Stimulated activated CD8-positive, alpha-beta memory T cell treated with anti-CD3 and anti-CD28 coated beads, Interleukin-4, amount 100 ng/mL, for 1 hour (primary cell): ENCODE measurements at places on chromosomes 6 and 20.

DNA sequence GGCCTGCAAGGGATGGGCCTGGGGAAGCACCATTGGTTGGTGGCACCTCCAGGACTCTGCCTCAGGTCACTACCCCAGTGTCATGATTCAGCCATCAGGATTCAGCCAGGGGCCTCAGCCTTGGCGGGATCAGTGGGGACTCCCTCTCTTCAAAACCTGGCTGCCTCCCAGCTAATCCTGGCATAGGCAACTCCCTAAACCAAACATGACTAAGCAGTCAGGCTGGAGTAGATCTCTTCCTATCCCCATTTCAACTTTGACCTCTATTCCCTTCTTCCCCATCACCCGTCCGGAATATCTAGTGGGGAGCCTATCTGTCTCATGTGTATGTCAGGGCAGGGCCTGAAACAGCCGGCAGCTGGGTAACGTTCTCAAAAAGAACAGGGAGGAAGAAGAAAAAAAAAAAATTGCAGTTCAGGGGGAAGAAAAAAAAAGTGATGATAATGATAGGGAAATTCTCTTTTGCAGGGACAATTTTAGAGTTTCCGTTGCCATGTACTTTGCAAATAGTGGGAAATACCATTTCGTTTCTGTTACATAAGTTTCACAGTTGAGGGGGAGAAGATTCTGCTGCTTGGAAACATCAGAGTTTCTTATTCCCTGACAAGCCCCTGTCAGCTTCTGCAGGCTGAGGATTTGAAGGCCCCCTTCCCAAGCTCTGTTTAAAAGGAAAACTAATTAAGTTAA is 4.1 kb upstream of the PREX1 start:
- no peak for DNase-seq

DNA sequence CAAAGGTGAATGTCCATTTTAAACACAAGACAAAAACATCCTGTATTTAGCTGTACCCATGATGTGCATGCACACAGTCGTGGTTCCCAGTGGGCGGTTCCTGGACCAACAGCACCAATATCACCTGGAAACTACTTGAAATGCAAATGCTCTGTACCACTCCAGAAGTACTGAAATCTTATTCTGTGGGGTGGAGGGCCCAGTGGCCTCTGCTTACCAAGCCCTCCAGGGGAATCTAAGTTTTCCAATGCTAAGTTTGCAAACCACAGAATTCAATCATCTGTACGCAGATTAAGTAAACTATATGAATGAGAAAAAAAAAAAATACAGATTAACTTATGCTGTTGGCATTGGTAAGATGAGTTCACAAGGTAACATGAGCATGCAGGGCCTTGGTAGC is 14.1 kb downstream of the TRMT6 start:
- no peak for DNase-seq

GRCh38 chr6:7479801-7480266 is 61.6 kb upstream of the DSP start:
- no peak for DNase-seq

DNA sequence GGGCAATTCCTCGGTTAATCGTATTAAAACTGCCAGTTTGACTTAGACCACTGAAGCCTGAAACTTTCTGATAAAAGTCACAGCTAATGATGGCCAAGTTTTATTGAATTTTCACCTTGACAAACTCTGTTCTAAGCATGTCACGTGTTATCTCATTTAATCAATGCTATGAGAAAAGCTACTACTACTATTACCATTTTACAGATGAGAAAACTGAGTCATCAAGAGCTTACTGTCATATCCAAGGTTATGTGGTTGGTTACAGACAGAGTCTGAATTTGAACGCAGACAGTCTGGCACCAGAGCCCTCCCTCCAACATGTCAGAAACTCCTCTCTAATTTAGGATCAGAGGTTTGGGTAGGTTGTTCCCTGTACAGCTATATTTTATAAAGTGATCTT is 4.3 kb downstream of the FAXC start:
- DNase-seq, result no peak

GRCh38 chr20:45111799-45112471 is 3.0 kb downstream of the WFDC5 start:
- no peak for DNase-seq

DNA sequence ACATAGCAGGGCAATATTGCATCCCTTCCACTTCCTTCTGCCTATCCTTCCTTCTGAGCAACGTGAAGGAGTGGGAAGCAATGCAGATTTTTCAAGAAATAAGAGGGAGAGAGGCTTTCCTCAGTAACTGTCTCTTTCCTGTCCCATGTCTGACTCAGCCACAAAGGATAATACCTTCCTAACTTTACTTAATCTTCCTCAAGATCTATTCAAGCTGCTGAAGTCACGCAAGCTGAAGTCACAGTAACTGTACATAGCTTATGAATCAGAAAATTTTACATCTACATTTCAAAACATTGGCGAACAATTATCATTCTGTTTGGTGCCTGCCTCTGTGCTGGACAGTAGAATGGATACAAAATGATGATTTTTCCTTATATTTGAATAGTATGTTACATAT is 86.4 kb upstream of the POU3F2 start:
- DNase-seq, result no peak

DNA sequence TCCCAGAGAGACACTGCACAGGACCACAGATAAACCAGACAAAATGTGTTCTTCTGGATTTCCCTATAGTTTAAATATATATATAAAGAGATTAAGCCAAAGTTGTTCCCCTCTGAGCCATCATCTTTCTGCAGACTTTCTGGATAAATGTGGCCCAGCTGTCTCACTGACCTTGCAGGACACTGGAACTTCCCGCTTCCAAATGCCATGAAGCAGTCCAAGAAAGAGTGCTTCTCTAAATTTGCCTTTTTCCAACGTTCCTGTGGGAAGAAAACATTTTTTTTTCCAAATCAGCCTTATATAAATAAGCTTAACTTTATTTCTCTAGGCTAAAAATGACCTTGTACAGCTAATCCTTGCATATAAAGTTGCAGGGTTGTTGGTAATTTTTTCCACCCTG is 65.7 kb downstream of the CYP39A1 start:
- no peak for DNase-seq

- DNase-seq, result no peak
Observed at GRCh38 chr6:127539272-127539671, 20.1 kb upstream of the MTCL3 start.

GRCh38 chr6:141401851-141402250 is 730.9 kb upstream of the GJE1 start:
- no peak for DNase-seq

- DNase-seq, result no peak
Observed at GRCh38 chr20:22795871-22796270, 211.5 kb upstream of the FOXA2 start.

- no peak for DNase-seq
Observed at GRCh38 chr20:52823303-52823702, 148.9 kb upstream of the TSHZ2 start.

DNA sequence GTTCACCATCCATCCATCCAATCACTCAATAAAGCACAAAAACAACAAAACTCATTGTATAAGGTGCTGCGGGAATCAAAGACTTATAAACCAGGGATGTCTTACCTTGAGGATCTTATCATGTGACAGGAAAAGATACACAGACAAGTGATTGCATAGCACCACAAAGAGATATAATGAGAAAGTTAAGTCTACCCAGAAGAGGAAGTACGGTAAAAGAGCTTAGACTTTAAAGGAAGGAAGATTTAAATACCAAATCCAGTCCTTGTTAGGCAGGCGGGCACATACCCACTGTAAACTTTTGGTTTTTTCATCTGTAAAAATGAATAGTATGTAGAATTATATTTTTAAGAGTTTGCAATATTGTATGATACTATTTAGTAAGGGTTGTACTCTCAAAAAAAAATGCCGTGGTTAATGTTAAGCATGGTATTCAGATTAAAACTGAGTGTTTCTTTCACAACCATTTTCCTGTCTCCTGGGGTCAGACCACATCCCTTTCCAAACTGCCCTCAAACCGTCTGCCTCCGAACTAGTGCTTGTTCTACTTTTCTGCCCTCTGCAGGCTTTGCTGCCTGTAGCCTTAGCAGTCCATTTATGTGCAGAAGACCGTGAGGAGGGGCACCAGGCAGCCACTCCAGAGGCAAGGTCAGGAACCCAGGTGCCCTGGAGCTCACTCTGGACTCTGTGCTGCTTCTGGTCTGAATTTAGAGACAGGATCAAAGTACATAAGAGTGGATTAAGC is 179.5 kb upstream of the SYNDIG1 start:
- DNase-seq, result no peak

DNA sequence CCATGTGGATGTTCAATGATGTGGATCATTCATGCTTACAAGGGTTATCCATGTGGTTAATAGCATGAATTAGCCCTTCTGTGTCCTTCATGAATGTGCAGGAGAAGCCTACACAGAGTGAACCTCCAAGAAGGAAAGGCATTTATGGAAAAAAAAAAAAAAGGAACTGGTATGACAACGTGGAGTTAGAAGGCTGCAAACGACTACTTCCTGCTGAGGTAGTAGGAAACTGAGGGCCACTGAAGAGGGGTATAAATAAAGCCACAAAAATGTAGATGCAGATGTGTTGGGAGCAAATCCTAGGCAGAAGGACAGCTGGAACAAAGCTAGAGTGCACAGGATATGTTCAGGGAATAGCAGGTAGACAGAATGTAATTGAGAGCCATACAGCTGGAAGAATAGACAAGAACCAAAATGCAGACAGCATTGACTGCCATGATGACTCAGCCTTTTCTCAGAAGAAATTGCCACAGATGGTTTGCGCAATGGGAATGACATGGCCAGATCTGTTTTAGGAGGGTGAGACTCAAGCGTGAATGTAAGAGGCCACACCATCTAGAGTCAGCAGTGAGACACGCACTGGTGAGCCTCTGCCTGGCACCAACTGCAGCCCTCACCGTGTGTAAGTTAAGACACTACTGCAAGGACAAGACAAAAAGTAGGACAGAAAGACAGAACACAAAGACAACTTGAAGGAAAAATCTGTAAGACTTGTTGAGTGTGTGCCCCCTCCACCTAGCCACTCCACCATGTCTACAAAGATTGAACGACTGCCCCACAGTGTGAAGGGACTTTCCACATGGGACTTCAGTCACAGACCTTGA is 79.8 kb downstream of the KIF13A start:
- no peak for DNase-seq

GRCh38 chr6:17688481-17688880 is 18.2 kb downstream of the NUP153 start:
- DNase-seq, result no peak

- DNase-seq, result no peak
Observed at GRCh38 chr6:112639391-112639831, 292.3 kb downstream of the RFPL4B start.

- DNase-seq, result no peak
Observed at GRCh38 chr6:33276864-33277662, at the start of gene B3GALT4. Gene B3GALT4 (plus strand): TSS chr6:33277123. CDS start chr6:33277420, 297 bp downstream.

DNA sequence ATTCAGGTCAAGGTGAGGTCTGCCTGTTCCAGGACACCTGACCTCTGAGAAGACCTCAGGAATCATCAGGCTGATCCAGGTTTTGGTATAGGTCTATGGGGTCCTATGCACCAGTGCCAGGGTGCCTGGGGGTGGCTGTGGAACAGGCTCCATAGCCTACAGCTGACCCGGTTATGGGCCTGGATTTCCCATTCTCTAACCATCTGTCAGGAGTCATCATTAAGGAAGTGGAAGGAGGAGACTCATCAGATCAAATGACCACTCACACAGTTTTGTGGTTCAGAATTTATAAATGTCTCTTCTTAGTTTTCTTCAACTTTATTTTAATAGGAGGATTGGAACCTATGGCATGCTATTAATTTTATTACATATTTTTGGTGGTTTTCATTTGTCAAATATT is 14.8 kb downstream of the PLA2G7 start:
- no peak for DNase-seq

DNA sequence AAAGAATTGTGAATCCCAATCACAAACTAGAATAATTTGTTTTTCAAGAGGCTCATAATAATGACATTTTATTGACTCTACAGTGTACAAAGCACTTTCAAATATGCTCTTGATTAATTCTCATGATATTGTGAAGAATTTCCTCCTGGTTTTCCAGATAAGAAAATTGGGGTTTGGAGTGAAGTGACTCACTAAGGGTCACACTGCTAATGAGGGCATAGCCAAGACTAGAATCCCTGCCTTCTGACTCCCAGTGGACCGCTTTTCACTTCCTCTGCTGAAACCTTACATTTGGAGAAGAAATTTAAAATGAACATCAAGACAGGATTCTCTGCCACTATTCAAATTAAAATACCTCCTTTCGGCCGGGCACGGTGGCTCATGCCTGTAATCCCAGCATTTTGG is 38.3 kb upstream of the LTV1 start:
- DNase-seq, result no peak

GRCh38 chr6:114816678-114817077 is 473.9 kb upstream of the HS3ST5 start:
- no peak for DNase-seq

DNA sequence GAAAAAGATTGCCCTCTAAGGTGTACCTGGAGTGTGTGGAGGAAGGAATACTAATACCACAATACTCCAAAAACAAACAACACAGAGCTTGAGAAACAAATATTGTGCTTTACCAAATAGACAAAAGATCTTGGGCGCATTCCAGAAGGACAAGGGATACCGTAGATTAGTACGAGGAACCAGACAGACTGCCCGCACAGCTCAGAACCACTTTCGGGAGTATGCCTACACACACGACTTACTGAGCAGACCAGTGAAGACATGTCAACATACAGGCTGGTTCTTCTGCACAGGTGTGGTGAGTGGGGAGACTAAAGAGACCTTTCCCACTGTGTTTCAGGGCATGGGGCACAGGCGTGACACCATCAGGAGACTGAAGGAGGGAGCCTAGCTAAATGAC is 15.8 kb upstream of the FOXQ1 start:
- DNase-seq, result no peak

DNA sequence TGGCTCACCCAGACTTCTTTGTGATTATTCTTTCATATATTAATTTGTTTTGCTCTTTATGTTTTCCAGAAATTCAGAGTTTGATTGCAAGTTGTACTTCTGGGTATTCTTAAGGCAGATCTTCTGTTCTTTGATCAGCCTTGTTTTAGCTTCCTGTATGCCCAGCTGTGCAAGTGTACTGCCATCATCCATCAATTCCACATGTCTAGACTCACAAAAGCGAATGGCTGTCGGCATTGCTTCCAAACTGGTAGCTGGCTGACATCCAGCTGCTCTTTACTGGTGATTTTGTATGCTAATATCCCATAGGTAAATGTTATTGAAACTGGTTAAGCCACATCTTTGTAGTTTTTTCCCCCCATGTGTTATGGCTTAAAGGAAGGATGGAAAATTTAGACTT is 1084.8 kb upstream of the CITED2 start:
- no peak for DNase-seq

GRCh38 chr6:64721865-64722264 is 985.2 kb downstream of the EYS start:
- no peak for DNase-seq

GRCh38 chr20:56676001-56676400 is 46.9 kb downstream of the TFAP2C start:
- DNase-seq, result no peak

- no peak for DNase-seq
Observed at GRCh38 chr6:100472674-100473073, 8.0 kb upstream of the SIM1 start.

DNA sequence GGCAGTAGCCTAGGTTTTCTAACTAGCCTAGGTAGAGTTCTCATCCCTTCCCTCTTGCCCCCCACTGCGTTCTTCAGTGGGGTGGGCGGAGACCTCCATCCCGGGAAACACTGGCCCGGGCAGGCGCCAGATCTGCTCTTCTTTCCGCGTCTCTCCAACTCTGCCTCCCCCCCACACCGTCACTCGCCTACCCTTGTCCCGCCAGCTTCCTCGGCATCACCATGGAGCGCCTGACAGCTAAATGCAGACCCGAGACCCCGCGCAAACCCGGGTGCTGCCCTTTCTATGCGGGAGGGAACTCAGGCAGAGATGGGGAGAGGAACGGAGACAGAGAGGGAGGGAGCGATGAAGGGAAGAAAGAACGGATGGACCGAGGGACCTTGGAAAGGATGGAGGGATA is 1494.8 kb upstream of the DEFB115 start:
- no peak for DNase-seq
